Keratinocyte (primary cell): ENCODE measurements at places on chromosomes 6 and 20.

- DNase-seq, result no peak
Observed at GRCh38 chr20:4225745-4226144, 210.4 kb upstream of the RNF24 start.

- DNase-seq, result no peak
Observed at GRCh38 chr20:44911264-44911921, 1.5 kb downstream of the PABPC1L start.

GRCh38 chr20:40591119-40591518 lies 97.9 kb downstream of the MAFB start:
- no peak for DNase-seq

DNA sequence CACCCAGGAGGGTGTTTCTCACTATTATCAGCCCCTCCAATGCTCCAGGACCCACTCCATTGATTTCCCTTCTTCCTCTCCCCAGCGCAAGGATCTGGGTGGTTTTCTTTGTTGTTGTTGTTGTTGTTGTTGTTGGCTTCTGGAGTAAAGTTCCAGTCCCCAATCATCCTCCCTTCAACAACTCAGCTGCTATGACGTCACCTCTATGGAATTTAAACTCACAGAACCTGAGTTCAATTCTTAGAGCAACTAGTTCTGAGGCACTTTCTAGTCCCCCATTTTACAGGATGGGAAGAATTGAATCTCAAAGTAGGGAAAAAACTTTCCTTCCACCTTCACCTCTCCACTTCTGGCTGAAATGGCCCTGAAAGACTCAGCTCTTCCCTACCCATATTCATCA lies 9.7 kb upstream of the WFDC8 start:
- DNase-seq, result no peak

DNA sequence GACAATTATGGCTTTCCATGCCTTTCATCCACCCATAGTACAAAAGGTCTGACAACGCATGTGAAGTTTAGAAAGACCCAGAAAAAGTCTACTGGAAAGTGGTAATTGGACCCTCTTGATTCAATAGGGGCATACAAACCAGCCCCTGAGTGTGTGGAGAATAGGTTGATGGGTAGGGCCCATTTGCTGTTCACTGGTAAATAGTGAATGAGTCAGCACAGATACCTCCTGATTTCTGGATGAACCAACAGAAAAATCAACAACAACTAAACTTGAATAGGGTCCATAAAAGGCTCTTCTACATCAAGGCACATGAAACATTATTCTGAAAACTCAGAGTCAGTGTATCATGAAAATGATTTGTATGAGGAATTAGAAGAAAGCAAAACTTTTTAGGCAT lies 235.4 kb upstream of the SLC35B3 start:
- no peak for DNase-seq

DNA sequence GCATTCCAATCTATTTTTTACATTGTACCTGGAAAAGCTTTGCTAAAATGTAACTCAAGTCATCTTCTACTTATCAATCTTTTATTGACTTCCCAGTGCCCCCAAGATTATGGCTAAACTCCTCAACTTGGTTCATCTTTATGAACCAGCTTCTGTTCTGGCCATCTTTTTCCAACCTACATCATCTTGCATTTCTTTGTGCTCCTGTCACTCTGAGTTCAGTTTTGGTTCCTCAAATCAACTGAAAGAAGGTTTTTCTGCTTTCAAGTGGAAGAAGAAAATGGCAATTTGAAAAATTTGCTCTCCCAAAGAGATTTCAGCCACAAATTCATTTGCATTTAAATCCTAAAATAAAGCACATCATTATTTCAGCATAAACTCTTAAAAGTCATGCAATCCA lies 41.8 kb downstream of the GPX5 start:
- no peak for DNase-seq

GRCh38 chr20:20255099-20255498 lies 112.8 kb upstream of the INSM1 start:
- no peak for DNase-seq

DNA sequence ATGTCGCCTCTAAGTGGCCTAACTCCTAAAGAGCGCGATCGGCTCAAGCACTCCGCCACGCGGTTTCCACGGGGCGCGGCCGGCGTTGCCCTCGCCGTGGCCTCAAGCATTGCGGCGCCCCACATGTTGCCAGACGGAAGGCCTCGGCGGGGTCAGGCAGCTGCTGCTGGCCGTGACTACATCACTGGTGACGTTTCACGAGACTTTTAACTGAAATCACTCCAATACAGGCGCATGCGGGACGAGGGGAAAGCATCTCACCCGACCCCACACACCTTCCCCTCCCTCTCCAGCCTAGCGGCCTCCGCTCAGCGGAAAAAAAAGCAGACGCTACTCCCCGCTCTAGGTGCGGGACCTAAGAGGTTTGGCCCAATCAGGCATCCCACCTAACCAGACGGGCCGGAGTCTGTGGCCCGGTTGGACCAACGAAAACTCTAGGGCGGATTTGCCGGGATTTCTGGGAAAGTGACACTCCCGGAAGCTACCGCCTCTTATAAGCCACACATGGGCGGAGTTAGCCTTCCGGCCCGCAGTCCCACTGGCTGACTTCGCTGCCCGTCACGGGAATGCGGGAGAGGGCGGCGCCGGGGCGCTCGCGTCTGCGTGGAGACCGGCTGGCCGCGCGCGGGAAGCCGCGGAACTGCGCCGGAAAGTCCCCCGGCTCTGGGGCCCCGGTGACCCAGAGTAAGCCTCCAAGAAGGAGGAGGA lies at the start of gene NXT1:
TSS of gene NXT1 (plus strand) at position 596 of the 708 bp plus-strand sequence. CDS start 3,251 bp downstream, outside the sequence.
- peak; percentile 87 for DNase-seq

- DNase-seq, result no peak
Observed at GRCh38 chr6:56096541-56096940, 150.8 kb downstream of the COL21A1 start.

- DNase-seq, result no peak
Observed at GRCh38 chr6:143427109-143427817, 23.2 kb downstream of the ADAT2 start.

GRCh38 chr6:112086744-112087135 lies 542 bp downstream of the TUBE1 start:
- DNase-seq, result peak; percentile 17

DNA sequence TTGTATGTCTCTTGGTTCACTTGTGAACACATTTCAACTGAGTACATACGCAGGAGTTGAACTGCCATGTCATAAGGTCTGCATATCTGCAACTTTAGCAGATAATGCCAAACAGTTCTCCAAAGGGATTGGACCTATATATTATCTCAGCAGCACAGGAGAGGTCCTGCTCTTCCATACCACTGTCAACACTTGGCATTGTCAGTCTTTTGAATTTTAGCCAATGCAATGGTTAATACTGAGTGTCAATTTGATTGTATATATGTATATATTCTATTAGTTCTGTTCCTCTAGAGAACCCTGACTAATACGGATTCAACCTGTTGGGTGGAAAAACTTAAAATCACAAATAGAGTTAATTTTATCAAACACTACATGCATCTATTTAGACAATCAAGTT lies 26.1 kb upstream of the ARHGAP18 start:
- DNase-seq, result no peak

DNA sequence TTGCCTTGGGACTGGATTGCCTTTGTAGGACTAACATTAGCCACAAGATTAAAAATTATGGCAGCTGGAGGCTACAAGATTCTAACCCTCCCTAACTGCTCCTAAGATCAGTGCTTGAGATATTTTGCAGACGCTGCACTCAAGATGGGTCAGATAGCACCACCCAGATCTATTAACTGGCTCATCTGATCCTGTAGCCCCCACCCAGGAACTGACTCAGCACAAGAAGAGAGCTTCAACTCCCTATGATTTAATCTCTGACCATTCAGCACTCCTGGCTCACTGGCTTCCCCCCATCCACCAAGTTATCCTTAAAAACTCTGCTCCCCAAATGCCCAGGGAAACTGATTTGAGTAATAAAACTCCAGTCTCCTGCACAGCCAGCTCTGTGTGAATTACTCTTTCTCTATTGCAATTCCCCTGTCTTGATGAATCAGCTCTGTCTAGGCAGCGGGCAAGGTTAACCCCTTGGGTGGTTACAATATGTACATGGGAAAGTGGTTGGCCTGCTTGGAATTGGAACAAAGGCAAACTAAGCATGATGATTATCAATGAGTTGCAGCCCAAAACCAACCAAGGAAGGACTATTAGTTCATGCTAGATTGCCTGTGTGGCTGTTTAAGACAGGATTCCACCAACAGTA lies 111.3 kb downstream of the OR2B2 start:
- DNase-seq, result no peak

GRCh38 chr6:147035886-147036285 lies 168.3 kb upstream of the STXBP5 start:
- no peak for DNase-seq

GRCh38 chr6:52931351-52931750 lies 21.9 kb upstream of the GSTA3 start:
- no peak for DNase-seq

DNA sequence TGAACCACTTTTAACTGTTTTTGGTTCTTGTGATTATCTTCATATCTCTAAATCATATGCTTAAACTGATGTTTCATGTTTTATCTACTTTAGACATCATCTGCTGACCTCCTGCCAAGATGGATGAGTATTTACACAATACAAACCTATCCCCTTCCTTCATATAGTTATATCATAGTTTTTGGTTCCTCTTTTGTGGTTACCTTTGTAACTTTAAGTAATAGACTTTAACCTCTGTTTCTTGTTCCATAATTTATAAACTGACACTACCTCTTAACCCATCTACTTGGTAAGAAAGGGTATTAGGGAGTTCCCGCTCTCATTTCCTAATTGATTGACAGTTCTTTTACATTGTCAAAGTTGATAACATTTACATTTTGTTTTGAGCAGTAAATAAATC lies 11.9 kb downstream of the PCMT1 start:
- no peak for DNase-seq
